GM23338 (cell line): ENCODE measurements at places on chromosomes 6 and 20. TPM values are rescaled to one million over a fixed set of nuclear protein-coding genes. Genes with fewer than 3 reads are reported as not detected.
A peak's percentile ranks its signal among the peaks of the same experiment; 100 is the strongest.

Gene PRKN
- total RNA-seq = 0.10 and 0.39 TPM in 2 replicates

Gene SLC26A8
- 1.9 and 2.9 TPM in 2 replicates for total RNA-seq

Gene PAK5
- 1.1 and 1.2 TPM in 2 replicates for total RNA-seq

Gene TREM2
- not detected in 2 replicates for total RNA-seq

Gene SLC22A16
- 0.42 TPM in 1 of 2 replicates, not detected in the other for total RNA-seq

DNA sequence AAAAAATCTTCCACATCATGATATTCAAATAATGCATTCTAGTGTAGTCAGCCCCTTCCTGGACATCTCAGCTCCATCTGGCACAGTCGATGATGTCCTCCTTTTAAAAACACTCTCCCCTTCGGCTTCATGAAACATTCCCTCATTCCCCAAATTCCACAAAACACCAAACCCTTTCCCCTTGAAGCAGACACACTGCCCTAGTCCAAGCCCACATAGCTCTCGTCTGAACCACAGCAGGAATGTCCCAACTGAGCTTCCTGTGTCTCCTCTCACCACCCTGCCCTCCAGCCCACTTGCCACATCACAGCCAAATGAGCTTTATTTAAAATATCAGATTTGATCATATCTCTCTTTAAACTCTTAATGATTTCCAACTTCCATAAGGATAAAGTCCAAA, 106.4 kb upstream of the CARMIL1 start:
- DNase-seq = peak; percentile 23

- DNase-seq = peak; percentile 52
Measured at GRCh38 chr6:16947375-16948015, 154.4 kb upstream of the STMND1 start.

GRCh38 chr6:3438190-3439167, 18.4 kb downstream of the SLC22A23 start:
- no peak for DNase-seq

DNA sequence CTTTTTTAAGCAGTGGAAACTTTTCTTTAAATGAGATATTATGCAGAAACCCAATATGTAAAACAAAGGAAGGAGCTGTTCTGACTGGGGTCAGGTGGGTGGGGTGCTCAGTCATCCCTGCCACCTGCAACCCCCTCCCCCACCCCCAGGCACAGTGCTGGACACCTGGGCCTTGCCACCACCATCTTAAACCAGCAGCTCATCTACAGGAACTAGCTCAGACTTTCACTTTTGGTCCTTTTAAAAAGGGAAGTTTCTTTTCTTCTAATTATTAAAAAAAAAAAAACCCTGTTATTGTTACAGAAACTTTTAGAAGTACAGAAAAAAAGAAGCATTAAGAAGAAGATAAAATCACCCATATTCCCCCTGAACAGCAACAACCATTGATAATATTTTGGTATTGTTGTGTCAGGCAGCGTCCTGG, 37.1 kb downstream of the PPP1R16B start:
- DNase-seq = peak; percentile 34

GRCh38 chr6:161058741-161059140, 67.2 kb downstream of the MAP3K4 start:
- DNase-seq = no peak

DNA sequence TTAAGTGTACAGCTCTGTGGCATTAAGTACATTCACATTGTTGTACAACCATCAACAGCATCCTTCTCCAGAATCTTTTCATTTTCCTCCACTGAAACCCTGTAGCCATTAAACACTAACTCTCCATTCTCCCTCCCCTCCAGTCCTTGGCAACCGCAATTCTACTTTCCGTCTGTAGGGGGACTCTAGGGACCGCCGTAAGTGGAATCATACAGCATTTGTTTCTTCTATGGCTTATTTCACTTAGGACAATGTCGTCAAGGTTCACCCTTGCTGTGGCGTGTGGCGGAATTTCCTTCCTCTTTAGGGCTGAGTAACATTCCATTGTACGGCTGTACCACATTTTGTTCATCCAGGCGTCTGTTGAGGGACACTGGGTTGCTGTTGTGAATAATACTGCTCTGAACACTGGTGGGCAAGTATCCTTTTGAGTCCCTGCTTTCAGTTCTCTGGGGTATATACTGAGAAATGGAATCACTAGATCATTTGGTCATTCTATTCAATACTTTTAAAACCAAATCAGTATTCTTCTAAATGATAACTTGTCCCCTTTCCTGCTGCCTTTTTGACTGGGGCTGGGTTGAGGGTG, 50.7 kb downstream of the PPP1R3G start:
- peak; percentile 86 for DNase-seq

DNA sequence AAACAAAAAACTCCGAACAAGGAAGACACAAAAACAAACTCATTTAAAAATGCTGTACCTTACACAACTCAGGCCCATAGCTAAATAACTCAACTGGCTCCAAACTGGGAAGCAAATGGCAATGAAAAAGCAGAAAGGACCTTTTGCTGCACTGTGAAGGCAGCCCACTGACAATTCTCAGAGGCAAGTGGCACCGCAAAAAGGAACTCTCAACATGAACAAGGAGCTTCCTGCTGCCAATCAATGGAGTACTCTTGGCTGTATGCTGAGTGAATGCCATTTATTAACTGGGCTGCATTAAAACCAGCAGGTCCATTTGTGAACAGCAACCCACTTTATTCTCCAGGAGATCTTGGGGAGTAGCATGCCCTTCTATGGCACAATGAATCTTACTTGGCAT, 209.9 kb downstream of the PTPRK start:
- no peak for DNase-seq

DNA sequence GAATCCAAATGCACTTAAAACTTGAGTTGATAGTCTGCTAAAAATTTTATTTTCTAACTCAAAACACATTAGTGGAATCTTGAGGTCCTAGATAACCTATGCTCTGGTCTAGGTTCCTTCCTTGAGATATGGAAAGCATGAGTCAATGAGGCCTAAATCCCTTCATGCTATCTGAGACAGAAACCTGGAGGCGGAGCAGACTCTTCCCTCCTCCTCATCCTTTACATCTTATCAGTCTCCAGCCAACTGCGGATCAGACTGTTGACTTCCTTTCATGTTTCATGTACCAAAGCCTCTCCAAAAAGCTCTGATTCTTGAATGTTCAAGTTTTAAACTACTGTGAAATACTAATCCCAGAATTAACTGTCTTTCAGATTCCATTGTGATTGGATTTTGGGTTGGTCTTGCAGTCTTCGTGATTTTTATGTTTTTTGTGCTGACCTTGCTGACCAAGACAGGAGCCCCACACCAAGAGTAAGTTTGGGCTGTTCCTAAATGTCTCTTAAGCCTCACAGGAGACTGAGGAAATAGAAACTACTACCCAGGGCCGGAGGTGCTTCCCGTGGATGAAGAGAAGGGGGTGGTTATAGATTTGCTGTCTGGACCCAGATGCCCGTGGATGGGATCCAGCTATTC, 29.1 kb downstream of the MRAP2 start:
- no peak for DNase-seq

DNA sequence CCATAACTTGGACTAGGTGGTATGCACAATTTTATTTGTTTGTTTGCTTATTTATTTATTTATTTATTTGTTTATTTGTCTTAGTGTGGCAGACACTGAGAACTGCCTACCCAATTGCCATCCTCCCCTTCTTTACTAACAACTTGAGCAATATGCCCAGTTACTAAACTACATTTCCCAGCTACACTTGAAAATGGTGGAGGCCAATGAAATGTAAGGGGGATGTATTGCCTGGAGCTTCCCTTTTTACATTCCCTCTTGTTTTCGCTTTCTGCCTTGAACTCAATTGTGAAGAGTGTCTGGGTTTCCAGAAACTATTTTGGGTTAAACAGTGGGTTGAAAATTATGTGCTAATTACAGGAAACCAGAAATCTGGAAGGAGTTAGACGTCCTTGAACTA, 152.7 kb upstream of the FKBP1C start:
- DNase-seq = peak; percentile 57

GRCh38 chr6:131277591-131277990, 142.3 kb downstream of the AKAP7 start:
- no peak for DNase-seq

DNA sequence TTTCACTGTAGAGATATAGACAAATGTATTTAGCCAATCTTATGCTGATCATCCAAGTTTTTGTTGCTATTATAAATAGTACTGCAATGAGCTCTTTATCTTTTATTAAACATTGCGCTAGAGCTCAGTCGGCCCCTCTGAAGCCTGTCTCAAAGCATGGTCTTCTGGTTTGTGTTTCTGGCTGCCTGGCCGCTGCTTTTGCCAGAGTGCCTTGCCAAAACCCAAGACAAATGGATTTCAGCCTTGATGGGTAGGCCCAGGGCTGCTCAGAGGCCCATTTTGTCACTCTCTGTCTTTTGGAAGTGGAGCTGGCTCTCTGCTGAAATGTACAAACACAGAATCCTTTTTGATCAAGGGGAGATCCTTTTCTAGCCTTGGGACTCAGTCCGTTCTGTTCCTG, 102.9 kb upstream of the KCNG1 start:
- no peak for DNase-seq

GRCh38 chr20:39986173-39986904, 702.7 kb downstream of the MAFB start:
- peak; percentile 36 for DNase-seq

DNA sequence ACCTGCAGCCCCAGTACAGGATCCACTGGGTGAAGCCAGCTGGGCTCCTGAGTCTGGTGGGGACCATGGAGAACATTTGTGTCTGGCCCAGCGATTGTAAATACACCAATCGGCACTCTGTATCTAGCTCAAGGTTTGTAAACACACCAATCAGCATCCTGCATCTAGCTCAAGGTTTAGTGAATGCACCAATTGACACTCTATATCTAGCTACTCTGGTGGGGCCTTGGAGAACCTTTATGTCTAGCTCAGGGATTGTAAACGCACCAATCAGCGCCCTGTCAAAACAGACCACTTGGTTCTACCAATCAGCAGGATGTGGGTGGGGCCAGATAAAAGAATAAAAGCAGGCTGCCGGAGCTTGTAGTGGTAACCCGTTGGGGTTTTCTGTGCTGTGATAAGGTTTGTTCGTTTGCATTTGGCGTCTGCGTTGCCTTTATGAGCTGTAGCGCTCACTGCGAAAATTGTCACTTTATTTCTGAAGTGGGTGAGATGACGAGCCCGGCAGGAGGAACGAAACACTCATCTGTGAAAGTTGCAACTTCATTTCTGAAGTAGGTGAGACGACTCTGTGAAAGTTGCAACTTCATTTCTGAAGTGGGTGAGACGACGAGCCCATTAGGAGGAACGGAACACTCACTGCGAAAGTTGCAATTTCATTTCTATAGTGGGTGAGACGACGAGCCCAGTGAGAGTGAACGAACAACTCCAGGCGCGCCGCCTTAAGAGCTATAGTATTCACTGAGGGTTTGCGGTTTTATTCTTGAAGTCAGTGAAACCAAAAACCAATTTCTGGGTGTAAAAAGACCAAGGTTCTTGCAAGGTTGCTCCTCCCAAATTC, 31.1 kb downstream of the SERPINB6 start:
- no peak for DNase-seq

DNA sequence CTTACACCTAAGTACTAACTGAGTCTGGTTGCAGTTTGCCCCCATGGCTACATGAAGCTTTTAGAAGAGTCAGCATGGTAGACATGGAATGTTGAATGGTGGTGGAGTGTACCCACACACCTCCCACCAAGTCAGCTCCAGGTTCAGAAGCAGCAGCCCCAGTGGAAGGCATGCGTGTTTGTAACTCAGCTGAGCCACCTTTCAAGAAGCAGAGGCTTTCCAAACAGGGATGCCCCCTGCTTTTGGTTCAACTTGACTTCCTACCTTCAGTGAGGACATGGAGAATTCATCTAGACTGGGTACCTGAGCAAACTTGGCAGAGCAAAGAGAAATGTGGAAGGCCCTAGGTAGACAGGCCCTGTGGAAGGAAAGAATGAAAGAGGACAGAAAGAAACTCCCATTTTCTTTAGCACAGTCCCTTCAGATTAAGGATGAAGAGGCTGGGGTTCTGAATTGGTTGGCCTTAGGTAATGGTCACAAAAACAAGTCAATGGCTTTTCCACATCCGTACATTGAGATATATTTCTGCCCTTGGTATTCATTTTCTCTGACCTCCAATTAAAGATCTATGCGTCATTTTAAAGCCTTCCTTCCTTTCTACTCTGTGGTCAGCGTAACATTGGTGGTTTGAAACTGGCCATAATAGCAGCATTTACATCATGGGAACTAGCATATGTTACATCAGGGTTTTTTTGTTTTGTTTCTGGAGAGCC, 53.2 kb downstream of the HFE start:
- no peak for DNase-seq

GRCh38 chr6:96651816-96652215, 88.9 kb downstream of the FHL5 start:
- DNase-seq = no peak

GRCh38 chr20:32031007-32031958, 20.8 kb upstream of the HCK start:
- peak; percentile 100 for DNase-seq
